ENCODE measurements at places on chromosomes 3 and 15.

GRCh38 chr3:52013802-52014598 is 18.3 kb upstream of the RPL29 start:
- DNase-seq, result no peak

DNA sequence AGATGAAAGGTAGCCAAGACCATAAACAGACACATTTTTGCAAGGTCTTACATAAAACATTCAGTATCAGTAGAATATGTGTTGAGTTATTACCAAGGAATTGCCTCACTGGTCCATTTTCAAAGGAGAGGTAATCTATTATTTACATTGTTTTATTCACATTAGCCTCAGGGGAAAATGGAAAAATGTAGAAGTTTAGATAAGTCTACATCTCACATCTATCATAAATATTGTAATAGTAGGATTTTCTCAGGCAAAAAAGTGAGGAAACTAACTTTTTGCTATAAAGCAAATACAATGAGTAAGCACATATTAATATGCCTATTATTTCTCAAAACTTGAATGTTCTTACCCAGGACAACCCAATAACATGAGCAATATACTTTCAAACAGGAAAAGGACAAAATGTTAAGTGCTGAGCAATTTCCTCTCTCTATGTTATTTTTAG is 184.6 kb upstream of the AGTR1 start:
- no peak for DNase-seq

DNA sequence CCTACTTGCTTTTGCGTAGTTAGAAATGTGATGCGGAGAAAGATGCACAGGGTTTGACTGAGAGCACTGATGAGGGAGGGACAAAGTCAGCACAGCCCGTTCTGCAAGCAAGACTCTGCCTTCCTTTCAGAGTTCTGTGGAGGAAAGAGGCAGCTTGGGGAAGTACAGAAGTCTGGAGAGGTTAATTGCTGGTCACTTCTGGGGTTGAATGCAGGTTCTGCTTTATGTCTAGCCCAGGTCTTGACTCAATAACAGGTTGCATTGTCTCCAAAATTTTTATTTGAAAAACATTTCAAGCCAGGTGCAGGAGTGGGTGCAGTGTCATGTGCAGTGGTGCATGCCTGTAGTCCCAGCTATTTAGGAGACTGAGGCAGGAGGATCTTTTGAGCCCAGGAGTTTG is 461.7 kb downstream of the NR2F2 start:
- DNase-seq, result no peak

DNA sequence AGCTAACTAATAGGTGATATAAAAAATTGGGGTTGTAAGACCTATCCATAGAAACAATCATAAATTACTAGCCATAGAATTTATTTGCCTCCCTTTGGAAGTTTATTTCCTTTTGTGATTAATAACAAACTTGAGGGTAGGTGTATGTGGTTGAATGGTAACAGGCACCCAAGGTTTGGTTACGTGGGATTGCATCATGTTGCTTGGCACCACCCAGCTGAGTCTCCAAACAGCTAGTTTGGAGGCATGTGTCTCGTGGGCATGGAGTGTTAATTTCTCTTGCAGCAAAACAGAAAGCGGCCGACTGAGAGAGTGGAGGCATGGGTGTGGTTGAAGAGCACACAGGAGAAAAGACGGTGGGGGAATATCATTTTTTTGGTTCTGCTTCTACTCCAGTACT is 441.4 kb downstream of the CNTN4 start:
- DNase-seq, result no peak

DNA sequence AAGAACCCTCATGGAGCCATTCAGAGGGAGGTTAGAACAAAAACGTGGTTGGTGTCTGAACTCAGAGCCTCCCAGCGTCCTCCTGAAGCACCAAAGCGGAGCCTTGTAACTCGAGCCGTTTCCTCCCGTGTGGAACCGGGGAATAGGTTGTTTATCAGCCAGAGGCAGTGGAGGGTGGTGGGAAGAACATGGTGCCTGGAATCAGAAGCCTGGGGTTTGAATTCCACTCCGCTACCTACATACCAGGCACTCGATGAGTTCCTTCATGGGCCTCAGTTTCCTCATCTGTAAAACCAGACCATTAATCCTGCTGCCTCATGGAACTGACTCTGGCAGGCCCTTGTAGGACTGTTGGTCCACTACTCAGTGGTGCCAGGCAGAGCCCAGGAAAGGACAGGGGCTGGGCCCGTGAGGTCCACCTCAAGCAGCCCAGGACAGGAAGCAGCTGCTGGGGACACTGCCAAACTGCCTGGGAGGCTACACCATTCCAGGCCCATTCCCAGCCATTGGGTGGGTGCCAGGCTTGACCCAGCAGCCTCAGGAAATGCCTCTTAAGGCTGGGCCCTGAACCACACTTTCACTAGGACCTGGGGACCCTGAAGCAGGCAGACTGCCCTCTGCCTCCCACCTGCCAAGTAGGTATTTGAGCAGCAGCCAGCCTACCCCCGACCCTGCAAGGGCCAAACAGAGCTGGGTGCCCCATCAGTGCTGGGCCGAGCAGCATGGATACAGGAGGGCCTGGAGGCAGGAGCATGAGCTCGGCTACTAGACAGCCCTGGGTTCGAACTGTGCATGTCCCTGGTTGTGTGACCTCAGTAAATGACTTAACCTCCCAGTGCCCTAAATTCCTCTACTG is 33.4 kb downstream of the PRKCD start:
- DNase-seq, result no peak

- DNase-seq, result no peak
Observed at GRCh38 chr3:126056681-126057500, 27.0 kb downstream of the SLC41A3 start.

GRCh38 chr3:85939074-85939482 is 980.3 kb downstream of the CADM2 start:
- no peak for DNase-seq

DNA sequence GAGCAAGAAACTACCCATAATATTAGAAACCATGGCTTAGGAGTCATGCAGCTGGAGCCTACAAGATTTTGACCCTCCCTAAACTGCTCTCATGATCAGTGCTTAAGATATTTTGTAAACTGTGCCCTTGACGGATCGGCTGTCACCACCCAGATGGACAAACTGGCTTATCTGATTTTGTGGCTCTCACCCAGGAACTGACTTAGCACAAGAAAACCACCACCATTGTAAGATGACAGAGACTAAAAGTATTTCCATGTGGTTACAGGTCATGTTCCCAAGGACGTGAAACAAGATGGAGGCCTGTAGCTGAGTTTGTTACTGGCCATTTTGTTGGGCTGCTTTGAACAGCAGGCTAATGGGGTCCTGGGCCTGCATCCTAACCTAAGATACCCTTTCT is 940.9 kb downstream of the OTOL1 start:
- DNase-seq, result no peak

- no peak for DNase-seq
Observed at GRCh38 chr3:61828880-61829721, 267.7 kb downstream of the PTPRG start.

GRCh38 chr3:38003371-38003816 is 12.8 kb downstream of the VILL start:
- peak; percentile 56 for DNase-seq

GRCh38 chr3:196794467-196794866 is 54.8 kb downstream of the PAK2 start:
- DNase-seq, result no peak

DNA sequence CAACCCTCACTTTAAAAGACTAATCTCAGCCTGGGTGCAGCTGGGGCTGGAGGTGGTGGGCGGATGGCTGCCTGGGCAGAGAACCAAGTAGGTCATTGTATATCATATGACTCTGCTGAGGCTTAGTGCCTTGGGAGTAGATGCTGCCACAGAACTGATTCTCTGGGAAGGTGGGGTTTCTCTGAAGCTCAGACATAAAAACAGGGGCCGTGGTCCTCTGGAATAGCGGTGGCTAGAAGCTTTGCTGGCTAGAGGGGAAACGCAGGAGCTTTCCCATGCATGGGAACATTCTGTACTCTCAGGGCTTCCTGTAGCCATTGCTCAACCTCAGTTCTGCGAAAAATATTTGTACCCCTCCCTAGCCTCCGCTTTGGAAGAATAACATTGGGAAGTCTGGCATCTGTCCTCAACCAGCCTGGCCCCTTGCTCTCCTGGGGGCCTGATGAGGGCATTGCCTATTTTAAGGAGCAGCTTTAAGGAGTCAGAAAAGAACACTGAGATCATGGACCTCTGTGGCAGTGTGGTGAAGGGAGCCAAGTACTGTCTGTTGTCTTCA is 14.7 kb downstream of the TIMP4 start:
- DNase-seq, result no peak

DNA sequence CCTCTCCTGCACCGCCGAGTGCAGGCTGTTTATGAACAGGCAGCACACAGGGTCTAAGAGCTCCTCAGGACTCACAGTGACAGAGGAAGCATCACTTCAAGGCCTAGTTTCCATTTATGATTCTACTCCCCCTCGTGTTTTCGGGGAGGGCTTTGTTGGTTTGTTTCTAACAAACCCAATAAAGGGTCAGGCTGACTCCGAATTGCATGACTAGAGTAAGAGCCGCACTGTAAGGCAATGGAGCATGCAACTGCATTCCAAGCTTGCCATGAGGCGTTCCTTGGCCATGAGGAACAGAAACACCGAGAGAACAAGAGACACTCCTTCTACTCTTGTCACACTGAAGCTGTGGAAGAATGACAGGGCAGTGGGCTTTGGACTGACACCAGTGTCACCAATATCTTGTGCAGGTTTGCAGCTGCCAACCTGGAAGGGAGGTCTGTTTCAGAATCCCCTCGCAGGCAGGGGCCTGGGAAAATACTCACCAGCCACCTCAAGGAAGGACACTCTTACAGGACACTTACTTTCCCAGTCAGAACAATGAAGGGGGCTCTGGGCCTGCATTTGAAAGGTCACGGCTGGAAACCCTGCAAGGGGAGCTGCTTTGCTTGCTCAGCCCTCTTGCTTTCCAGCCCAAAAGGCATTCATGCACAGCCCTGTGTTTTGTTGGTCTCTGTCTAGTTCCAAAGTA is 96.8 kb downstream of the ADAMTS17 start:
- DNase-seq, result no peak

GRCh38 chr15:25784876-25785640 is 78.1 kb downstream of the ATP10A start:
- DNase-seq, result no peak

DNA sequence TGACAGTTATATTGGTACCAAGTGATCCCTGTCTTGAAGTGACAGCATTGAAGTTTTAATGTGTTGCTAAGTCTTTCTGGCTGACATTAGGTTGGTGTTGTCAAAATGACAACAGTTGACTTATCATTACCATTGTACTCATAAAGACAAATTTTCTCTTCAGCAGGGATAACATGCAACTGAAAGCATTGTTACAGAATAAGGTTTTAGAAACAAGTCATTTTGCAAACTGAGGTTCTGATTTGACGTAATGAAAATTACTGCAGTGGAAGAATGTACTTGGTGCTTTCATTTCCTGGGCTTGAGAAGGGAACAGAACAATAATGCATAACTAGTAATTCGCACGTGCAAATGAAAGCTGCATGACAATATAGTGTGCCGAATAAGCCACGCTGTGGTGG is 75.1 kb downstream of the MOBP start:
- peak; percentile 13 for DNase-seq

DNA sequence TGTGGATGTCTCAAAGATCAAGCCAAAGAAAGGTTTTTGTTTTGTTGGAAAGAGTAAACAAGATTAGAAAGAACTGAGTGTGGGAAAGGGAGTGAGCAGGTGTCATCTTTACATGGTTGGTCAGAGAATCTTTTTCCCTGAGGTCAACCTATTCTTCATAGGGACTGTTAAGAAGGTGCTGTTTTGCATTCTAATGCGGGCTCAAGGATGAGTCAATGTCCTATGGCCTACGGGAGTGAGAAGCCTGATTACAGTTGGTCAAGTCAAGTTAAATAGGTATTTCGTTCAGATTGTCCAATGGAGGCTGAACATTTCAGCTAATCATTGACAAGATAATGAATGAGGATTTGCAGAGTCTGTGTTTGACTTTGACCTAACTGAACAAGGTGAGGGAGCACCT is 491.2 kb upstream of the PDZRN3 start:
- DNase-seq, result no peak

- no peak for DNase-seq
Observed at GRCh38 chr3:39343076-39343717, 13.7 kb downstream of the CCR8 start.

- DNase-seq, result peak; percentile 59
Observed at GRCh38 chr3:108342837-108343486, 46.6 kb downstream of the HHLA2 start.

DNA sequence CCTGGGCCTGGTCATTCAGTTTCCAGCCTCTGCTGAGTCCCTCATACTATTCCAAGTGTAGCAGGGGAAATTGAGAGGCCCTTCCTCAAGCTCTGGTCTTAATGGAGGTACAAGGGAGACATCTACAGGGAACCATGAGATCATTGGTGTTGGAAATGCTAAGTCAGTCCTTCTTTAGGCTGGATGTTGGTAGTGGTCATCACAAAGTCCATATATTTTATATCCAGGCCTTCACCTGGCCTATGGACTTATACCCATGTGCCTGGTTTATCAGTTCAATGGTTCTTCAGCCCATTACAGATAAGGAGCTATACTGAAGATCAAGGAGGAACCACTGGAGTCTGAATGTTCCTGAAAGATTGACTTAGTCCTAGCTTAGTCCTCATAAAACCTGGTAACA is 135.0 kb downstream of the STAG1 start:
- no peak for DNase-seq

DNA sequence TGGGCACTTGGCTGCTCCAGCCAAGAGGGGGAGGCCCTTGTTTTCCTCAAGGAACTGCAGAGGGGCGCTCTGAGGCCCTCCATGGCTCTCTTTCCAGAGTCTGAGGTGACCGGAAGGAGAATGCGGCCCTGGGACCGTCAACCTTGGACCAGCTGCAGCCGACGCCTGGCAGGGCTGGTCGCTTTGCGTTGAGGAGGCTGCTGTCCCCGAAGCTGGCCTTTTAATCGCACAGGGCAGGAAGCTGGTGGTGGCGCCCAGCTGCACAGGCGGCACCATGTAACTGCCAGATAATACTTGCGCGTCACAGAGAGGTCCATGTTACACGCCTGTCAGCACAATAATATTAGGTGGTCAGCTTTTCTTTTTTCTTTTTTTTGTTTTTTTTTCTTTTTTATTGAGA is 875 bp upstream of the HLTF start:
- DNase-seq, result no peak

DNA sequence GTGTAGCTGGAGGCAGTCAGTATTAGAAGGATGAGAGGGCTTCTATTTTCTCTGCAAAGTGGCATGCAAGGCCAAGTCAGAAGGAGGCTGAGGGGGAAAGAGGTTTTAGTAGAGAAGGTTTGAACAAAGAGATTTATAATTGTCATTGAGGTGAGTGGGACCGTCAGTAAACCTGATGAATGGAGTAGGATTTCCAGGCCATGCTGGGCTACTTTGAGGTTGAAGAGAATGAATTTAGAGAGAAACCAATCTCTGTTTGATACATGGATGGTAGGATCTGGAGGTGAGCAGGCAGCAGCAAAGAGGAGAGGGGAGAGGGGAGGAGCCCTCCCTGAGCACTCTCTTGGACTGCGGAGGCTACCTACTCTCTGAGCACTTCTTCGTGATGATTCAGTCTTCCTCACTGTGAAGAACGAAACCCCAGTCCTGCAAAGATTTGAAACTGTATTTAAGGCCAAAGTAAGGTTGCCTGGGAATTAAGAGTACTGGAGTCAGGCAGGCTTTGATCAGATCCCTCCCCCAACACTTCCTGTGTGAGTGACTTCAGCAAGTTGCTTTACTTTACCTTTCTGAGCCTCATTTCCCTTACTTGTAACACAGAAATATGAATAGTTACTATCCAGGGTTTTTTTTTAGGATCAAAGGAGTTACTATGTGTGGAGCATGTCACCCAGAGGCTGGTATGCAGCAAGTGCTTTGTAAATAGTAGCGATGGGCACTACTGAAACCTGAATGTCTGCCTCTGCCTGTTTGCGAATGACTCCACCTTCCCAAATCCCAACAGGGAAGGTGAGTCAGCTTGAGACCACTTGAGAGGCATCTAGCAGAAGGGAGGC is 75.8 kb downstream of the RPL39L start:
- DNase-seq, result no peak
